ENCODE measurements at places on chromosomes 7 and 10.
A peak's percentile ranks its signal among the peaks of the same experiment; 100 is the strongest.

GRCh38 chr10:61559615-61560014, 103.1 kb upstream of the CABCOCO1 start:
- no peak for DNase-seq

DNA sequence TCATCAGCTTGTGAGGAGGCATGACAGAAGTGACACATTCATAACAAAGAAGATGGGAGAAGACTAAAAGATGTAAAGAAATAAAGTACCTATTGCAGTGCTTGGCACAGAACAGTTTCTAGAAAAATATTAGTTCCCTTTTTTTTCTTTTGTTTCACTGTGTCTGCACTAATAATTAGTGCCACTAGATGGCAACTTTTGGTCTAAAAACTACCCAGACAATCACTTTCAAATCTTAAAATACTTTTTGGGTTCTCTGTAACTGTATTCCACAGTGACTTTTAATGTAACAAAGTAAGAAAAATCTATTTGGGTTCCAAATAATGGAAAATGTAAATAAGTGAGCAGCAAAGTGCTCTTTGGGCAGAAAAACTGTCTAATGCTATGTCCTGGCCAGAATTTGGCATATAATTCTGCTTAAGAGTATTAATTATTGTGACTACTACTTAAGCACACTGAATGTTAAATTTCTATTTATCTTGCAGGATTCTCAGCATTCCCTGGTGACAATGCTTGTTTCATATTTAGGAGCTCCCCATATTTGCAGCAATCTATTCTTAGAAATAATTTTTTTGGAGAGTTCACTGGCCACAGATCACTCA, 134.8 kb upstream of the KIF5B start:
- no peak for DNase-seq

- no peak for DNase-seq
Measured at GRCh38 chr10:130010653-130011052, 46.6 kb upstream of the EBF3 start.

DNA sequence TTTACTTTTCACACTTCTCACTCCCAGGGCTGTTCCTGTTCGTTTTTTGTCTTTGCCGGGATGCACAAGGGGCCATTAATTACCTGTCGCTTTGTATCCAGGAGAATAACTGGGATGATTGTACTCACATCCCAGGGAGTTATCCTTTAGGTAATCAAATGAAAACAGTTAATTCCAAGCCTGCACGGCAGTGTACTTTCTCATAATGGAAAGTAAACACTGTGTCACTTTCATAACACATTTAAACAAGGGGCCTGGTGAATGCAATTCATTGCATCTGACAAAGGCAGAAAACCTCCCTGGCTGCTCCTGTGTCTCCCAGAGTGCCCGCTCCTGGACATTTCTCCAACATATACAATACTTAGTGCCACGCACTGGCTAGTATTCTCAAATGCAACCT, 138.7 kb upstream of the CELF2 start:
- DNase-seq = no peak

DNA sequence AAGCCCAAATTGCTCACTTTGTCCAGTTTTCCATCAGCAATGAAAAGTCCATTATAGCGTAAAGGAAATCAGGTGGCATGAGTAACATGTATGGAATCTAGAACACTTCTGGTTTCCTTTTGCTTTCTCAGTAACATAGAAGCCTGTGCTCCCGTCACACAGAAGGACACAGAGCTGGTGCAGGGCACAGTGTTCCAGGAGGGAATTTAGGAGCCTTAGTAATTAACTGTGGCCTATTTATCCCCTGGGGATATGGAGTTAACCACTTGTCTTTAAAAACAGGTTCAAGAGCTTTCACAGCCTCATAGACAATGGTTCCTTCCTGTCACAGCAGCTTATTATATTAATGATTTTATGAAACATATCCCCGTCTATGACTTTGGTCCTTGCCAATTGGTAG, 189.9 kb downstream of the NEBL start:
- no peak for DNase-seq

DNA sequence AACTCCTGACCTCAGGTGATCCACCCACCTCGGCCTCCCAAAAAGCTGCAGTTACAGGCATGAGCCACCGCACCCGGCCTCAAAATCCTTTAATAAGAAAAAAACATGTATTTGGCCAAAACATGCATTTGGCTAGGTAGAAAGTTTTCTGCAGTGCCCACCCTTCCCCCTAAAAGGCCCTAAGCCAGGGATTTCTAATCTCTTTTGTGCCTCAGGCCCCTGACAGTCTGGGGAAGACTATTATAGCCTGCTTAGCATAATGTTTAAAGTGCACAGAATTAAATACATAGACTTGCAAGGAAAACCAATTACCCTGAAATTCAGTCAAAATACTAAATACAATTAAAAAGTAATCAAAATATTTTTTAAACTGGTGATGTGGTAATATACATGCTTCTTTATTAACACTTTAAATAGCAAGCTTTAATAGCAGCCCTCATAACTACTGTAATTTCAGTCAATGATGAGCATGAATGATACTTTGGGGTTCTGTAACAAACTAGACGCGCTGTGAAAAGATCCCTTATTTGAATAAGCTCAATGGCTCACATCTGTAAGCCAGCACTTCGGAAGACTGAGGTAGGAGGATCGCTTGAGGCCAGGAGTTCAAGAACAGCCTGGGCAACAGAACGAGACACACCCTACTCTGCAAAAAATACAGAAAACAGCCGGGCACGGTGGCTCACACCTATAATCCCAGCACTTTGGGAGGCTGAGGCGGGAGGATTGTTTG, 29.9 kb downstream of the SPDYE6 start:
- no peak for DNase-seq

DNA sequence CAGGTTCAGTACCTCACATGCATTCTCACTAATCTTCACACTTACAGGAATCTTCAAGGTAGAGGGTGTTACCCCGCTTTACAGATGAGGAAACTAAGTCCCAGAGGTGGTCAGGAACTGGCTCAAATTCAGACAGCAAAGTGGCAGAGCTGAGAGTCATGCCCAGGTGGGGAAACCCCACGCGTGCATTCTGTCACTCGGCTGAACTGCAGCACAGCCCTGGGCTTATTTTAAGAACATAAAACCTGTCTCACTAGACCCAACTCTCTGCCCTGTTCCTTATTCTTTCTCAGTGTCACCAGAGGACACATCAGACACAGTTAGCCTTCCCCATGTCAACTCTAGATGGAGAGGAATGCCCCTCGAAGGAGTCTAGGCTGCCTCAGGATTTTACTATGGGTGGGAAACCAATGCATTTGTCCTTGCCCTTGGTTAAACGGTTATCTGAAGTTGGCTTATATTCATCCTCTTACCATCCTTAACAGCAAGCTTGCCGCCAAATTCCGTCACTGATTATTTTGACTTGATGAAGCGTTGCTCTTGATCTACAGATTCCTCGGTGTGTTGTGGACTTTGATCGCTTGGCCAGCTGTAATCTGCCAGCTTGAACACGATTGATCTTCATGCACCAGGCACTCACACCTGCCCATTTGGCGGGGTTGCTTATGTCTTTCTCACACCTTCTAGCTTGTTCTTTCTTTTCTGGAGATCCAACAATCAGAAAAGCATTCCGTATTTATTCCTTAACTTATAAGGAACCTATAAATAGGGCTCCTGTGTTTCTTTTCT, 627.9 kb downstream of the SDK1 start:
- DNase-seq = no peak

DNA sequence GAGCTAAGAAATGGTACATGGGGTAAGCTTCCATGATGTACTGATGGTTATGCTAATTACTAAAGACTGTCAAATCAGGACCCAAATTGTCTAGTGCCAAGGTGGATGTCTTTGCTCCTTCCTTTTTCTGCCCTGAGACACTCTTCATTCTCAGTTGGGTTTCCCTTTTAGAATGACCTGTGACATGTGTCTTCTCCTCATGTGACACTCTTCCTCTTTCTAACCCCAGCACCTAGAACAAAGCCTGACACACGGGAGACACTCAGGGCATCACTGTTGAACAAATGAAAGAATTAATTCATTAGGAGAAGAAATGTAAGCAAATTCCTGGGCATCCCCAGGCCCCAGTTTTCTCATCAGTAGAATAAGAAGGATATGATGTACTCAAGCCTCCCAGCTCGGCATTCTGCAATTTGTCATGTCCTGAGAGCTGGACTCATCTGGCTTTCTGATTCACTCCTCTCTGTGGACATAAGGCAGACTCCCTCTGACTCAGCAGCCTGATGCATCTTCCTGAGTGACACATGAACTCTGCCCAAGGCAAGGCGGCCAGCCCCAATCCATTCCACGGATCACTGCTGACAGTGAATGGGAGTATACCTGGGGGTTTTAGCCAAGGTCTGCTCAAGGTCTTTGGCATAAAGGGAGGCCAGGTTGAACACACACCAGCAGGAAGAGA, 473.8 kb downstream of the KCNMA1 start:
- DNase-seq = no peak

DNA sequence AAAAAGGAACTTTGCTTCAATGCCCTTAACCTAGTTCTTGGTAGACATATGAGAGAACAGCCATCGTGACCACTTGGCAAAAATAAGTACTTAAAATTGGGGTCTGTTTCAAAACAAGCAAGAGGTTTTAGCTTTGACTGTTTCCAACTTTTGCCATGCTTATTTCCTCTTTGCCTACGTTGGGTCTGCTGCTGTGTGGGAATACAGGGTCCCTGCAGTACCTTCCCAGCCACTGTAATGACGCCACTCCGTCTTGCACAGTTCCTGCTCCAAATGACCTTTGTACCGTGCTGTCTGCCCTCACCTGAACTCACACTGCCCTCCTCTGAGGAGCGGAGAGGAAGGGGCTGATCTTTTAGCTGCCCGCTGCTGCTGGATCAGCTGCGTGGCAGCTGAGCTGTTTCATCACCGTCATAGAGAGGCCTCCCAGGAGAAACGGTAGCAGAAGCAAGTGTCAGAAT, 133.1 kb downstream of the MAPK8 start:
- no peak for DNase-seq

GRCh38 chr7:103613655-103614642, 167.9 kb upstream of the SLC26A5 start:
- no peak for DNase-seq

- no peak for DNase-seq
Measured at GRCh38 chr10:97498841-97499560, at the start of gene UBTD1. Gene UBTD1, plus strand, starts transcription at chr10:97498924. Its CDS starts 280 bp downstream, at chr10:97499204.

- DNase-seq = no peak
Measured at GRCh38 chr10:83346266-83346910, 792.9 kb upstream of the GHITM start.

GRCh38 chr7:33645104-33645503, 260.2 kb upstream of the BMPER start:
- no peak for DNase-seq

- peak; percentile 8 for DNase-seq
Measured at GRCh38 chr10:65570143-65571010, 1355.5 kb upstream of the LRRTM3 start.

- peak; percentile 11 for DNase-seq
Measured at GRCh38 chr10:76036111-76036940, 604.9 kb downstream of the LRMDA start.

GRCh38 chr10:113463777-113464176, 89.1 kb upstream of the HABP2 start:
- DNase-seq = no peak

- no peak for DNase-seq
Measured at GRCh38 chr10:113853578-113854012, 287 bp downstream of the DCLRE1A start.

DNA sequence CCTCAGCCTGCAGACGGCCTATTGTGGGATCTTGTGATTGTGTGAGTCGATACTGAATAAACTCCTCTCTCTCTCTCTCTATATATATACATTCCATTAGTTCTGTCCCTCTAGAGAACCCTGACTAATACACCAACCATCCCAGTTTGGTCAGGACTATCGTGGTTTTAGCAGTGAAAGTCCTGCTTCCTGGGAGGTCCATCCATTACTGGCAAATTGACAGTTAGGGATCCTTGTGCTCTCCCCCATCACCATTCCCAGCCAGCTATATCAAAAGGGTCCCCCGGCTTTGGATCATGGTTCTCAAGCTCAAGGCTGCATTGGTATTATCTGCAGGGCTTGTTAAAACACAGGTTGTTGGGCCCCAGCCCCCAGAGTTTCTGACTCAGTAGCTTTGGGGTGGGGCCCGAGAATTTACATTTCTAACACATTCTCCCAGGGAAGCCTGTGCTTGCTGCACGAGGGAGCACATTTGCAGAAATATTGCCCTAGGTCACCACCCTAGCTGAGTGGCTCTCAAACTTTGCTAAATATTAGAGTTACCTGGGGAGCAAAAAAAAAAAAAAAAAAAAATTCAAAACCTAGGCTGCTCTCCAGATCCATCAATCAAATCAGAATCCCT, 899.1 kb upstream of the AUTS2 start:
- DNase-seq = no peak

DNA sequence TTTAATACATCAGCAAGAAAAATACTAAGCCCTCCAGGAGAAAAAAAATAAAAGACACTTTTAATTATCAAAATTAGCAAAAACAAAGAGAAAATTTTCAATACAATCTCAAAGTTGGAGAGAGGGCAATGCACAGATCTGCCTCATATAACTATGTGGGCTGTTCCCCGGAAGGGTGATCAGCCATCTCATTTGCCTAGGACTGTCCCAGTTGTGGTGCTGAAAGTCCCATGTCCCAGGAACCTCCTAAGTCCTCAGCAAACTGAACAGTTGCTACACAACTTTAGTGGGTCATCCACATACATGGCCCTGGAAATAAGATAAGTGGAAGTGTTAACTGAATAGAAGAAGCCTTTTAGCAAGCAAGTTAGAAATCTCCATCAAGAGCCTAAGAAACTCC, 14.4 kb downstream of the CFAP70 start:
- DNase-seq = no peak

DNA sequence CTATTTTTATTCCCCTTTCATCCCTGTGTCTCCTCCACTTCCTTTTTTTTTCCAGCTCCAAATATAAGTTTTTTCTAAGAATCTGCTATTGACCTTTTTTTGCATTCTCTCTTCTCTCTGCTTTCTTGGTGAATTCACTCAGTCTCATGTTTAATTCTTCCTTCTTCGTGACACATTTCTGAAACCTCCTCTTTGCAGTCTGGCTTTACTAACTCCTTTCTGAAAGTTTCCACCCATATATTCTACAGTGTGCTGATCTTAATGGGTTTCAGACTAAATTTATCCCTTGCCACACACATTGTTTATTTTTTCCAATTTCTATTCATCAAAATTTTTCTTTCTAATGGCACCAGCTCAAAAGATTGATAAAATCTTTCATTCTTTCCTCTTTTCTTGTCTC, 47.8 kb upstream of the CALD1 start:
- DNase-seq = no peak

Measured in NCI-H1105 (cell line).